Activated naive CD8-positive, alpha-beta T cell treated with anti-CD3 and anti-CD28 coated beads, Interleukin-2, amount 50 U/mL, for 24 hours (primary cell): ENCODE measurements at places on chromosomes 1 and 21.
A peak's percentile ranks its signal among the peaks of the same experiment; 100 is the strongest.

DNA sequence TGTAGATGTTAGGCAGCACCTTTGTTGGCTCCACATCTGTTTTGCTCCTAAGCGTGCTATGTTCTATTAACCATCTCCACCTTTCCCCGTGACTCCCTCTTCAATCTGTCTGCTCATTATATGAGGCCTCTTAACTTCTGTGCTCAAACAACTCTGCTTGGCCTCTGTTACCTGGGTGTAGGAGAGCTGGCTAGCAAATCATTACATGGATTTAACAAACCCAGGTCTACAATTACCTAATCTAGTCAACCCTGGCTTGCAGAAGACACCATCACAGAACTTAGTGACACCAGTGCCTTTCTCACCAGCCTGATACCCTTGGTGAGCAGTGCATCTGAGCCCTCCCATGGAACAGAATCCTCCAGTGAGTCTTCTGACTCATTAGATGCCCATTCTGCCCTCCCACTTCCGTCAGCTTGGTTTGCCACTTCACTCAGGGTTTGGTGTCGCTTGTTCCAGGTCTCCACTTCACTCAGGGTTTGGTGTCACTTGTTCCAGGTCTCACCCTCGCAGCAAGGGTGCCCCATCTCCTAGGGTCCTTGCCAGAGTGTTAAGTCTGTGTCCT is 92.0 kb upstream of the KIF26B start:
- H3K27ac ChIP-seq: no peak overlapping the region
- H3K4me1 ChIP-seq: no peaks in the 10 kb centered on the region
- H3K27me3 ChIP-seq: no peaks in the 10 kb centered on the region

DNA sequence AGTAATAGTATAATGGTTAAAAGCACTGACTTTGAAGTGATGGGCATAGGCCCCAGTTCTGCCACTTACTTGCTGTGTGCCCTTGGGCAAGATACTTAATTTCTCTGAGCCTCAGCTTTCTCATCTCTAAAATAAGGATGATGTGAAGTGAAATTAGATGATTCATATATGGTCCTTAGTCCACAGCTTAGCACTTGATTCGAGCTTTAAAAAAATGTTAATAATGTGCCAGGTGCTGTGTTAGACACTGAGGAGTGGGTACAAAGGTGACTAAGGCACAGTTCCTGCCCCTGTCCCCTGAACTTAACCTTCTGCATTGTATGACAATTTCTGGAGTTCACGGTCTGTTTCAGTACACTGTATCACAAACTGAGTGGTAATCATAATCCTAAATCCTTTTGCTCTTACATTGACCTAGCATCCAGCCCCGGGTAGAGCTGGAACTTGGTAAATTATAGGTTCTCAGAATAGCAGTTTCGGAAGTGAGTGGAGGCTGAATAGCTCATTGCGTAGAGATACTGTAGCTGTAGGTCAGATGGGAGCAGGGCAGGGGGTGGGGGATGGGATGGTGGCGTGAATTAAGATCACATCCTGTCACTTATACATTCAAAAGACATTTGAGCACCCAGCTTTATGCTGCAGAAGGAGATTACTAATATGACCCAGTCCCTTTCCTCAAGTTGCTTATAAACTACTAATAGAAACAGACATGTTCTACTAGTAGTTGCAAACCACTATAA is 1.5 kb downstream of the ZNF691 start:
- H3K36me3 ChIP-seq: peaks cover 49% of the 10 kb centered on the region
- H3K4me3 ChIP-seq: peak overlapping the region; percentile 98
- H3K27me3 ChIP-seq: no peaks in the 10 kb centered on the region

DNA sequence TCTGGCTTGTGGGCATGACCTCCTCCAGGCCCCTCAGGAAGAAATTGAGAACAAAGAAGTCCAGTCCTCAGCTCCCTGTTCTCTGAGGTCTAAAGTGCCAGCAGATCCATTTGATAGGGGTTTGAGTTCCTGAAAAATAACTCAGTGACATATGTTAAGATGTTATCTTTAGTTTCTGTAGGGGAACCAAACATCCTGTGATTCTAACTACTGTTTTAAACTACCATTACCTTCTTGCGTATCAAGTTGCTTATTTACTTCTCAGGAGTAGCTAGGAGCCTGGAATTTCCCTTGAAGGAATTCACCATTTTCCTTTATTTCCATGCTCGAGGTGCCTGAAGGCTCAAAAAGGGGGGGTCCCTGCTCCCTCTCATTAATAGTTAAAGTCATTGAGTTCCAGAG is 18.8 kb upstream of the LIN9 start:
- no peaks in the 10 kb centered on the region for H3K36me3 ChIP-seq
- no peak overlapping the region for H3K4me3 ChIP-seq
- DNase-seq: no peak
- no peaks in the 10 kb centered on the region for H3K4me1 ChIP-seq

- no peak for DNase-seq
- H3K27me3 ChIP-seq: no peaks in the 10 kb centered on the region
- no peaks in the 10 kb centered on the region for H3K4me1 ChIP-seq
- no peak overlapping the region for H3K4me3 ChIP-seq
- no peak overlapping the region for H3K27ac ChIP-seq
Observed at GRCh38 chr1:7491818-7492173, 279.3 kb upstream of the VAMP3 start.

- no peak overlapping the region for H3K4me3 ChIP-seq
- H3K4me1 ChIP-seq: peaks cover 63% of the 10 kb centered on the region
- DNase-seq: peak; percentile 35
- H3K36me3 ChIP-seq: peaks cover 13% of the 10 kb centered on the region
- no peaks in the 10 kb centered on the region for H3K27me3 ChIP-seq
Observed at GRCh38 chr1:147541672-147542568, 619 bp downstream of the BCL9 start.

- peaks cover 2% of the 10 kb centered on the region for H3K4me1 ChIP-seq
- no peak overlapping the region for H3K4me3 ChIP-seq
- no peaks in the 10 kb centered on the region for H3K36me3 ChIP-seq
- no peak for DNase-seq
- peaks cover 12% of the 10 kb centered on the region for H3K27me3 ChIP-seq
- no peak overlapping the region for H3K27ac ChIP-seq
Observed at GRCh38 chr1:13487143-13487868, 26.5 kb downstream of the LRRC38 start.

DNA sequence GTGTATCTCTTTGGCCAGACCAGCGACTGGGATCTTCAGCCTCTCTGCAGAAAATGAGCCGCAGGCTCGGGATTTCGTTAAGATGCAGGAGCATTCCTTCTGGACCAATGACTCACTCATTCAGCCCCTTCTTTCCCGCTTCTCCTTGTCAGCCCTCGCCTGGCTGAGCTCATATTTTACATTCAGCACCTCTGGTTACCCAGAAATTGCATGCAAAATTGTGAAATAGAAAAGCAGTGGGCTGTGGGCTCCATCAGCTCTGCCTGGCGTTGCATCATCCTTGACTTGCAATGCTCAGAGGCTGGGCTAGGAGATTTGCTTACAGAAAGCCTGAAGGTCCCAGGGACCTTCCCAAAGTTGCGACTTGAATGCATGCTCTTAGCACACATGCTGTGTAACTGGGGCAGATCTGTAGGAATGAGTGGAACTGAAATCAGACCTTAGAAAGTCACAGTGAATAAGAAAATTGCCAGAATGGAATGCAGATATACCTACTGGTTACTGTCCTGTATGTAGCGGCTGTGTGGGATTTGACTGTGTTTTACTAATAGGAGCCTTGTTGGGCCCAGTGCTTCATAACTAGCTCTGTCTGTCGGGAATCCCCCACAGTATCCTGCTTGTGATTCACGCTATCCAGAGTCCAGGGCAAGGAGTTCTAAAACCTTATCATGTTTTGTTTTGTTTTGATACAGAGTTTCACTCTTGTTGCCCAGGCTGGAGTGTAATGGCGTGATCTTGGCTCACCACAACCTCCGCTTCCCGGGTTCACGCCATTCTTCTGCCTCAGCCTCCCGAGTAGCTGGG is 444.8 kb downstream of the KIF26B start:
- no peaks in the 10 kb centered on the region for H3K27me3 ChIP-seq
- H3K27ac ChIP-seq: no peak overlapping the region
- no peaks in the 10 kb centered on the region for H3K36me3 ChIP-seq
- H3K4me1 ChIP-seq: no peaks in the 10 kb centered on the region
- no peak for DNase-seq

DNA sequence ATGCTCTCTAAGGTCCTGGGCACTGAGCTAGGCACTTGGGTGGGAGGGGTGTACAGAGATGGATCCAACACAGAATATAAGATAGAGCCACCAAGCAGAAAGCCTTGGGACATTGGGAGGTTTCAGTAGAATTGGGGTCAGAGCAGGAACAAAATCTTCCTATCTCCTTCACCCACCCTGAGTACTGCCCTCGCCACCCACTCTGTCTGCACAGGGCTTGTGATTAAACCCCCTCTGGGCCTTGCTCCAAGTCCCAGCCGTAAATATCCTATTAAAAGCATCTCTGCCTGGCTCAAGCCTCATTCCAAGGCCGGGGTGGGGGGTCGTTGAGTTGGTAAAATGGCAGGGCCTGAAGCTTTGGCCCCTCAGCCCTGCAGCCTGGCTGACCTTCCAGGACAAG is 166.7 kb downstream of the GRIK3 start:
- no peak overlapping the region for H3K4me3 ChIP-seq
- H3K27me3 ChIP-seq: no peaks in the 10 kb centered on the region
- no peaks in the 10 kb centered on the region for H3K4me1 ChIP-seq
